ENCODE measurements at places on chromosomes 11 and 22.

DNA sequence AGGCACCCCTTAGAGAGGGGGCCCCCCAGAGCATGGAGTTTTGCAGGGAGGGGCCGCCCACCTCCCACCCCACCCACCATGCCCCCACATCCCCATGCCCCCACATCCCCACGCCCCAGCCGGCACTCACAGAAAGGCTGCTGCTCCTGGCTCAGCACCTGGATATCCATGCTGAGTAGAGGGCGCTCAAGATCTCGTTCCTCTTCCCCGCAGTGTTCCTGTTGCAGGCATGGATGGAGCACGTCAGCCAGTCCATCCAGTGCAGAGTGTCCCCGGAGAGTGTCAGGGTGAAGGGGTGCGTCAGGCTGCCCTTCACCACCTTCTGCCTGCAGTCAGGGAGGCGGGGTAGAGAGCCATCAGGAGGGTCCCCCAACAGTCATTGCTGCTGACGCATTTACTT is 156.2 kb downstream of the CRYBB2 start:
- no peak for DNase-seq

- DNase-seq, result no peak
These were observed 1558.6 kb upstream of the RAG2 start for GRCh38 chr11:38156495-38157146.

DNA sequence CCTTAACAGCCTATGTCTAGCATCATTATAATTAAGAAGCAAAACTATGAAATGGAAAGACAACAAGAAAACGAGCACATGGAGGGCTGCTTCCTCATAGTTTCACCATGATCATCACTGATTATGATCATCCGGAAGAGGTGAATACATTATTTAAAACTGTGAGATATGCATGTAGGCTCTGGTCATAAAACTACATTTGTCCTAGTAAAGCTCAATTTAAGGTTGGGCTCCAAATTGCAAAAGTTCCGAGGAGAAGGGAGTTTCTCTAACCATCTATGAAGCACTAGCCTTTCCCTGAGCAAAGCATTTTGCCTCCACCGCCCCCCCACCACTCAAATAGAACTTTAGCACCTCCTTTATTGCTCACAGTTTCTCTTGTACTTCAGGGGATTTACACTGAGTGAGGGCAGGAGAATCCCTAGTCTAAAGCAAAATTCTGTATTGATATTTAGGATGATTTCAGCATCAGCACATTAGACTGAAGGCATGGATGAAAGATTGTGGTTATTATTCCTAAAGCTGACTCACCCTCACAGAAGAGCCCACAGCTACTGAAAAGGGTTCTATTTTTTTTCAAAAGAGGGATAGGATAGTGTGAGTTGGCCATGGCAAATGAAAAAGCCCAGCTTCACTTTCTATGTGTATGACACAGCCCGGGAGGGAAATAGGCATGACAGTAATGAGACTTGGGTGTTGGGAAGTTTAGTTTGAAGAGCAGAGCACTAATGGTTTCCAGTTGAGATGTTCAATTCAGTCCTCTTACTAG is 203.4 kb downstream of the CADM1 start:
- DNase-seq, result no peak

GRCh38 chr11:11243590-11244469 is 109.2 kb downstream of the CSNK2A3 start:
- DNase-seq, result peak; percentile 42

- DNase-seq, result no peak
These were observed 22.3 kb downstream of the TTLL1 start for GRCh38 chr22:43066844-43067385.

DNA sequence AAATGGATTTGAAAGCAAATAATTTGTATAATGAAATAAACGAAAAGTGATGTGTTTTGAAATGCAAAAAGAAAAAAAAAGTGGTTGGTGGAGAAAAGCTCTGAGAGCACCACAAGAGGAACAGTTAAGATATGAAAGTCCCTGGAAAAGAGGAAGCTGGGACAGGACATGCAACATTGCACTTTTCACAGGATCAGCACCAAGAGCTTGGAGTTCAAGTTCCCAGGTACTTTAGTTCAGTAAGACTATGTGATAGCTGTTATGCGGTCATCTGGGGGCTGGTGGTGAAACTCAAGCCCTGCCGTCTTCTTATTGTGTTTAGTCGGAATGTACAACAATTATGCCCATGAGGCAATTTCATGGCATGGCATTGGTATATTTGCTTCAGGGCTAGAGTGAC is 17.1 kb upstream of the MS4A4A start:
- DNase-seq, result no peak

DNA sequence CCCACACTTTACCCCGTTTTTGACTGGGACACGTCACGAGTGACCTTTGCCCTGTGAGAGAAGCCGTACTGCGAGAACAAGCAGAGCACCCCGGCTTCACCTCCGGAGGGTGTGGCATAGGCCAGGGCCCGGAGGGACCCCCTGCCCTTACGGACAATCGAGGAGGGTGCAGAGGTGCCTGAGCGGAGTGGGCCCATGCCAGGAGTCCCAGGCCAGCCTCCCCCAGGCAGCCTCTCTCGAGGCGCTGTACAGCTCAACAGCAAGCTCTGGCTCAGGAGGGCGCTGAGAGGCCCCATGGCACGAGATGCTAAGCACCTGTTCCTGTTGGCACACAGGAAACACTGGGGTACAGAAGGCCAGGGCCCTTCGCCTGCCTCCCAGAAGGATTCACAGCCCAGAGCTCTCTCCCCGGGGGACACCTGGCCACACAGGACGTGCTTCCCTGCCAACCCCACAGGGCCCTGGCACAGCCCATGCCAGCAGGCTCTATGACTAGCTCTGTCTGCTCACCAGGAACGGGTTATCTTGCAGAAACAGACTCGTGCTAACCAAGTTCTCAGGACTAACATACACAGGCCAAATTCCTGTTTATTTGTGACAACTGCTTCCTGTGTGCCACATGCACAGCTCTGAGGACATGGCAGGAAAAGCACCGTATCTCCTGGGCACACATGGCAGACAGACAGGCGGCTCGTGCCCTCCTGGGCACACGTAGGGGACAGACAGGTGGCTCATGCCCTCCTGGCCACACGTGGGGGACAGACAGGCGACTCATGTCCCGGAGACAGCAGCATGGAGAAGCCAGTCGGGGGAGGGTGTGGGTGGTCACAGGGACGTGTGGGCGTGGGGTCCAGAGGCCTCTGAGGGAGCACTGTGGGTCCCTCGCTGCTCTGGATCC is 11.6 kb downstream of the TOLLIP start:
- no peak for DNase-seq

DNA sequence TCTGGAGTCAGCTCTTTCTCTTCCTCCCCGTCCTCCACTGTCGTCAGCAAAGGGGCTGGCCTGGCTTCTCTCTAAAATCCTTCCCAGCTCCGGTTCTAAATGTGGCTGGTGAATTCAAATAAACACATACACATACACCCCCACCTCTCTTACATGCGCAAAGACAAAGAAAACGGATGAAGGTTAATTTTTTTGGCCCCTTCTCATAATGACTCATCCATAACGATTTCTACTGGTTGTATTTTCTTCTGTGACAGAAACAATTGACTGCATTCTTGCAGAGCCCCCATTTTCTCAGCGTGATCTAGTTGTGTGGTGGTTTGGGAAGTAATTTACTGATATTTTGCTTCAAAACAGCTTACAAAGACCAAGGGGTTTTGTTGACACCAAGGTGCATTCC is 130.0 kb upstream of the NTM start:
- DNase-seq, result no peak

- DNase-seq, result no peak
These were observed 51.8 kb downstream of the MN1 start for GRCh38 chr22:27749597-27750225.

GRCh38 chr11:34977089-34977912 is 60.9 kb downstream of the PDHX start:
- no peak for DNase-seq

DNA sequence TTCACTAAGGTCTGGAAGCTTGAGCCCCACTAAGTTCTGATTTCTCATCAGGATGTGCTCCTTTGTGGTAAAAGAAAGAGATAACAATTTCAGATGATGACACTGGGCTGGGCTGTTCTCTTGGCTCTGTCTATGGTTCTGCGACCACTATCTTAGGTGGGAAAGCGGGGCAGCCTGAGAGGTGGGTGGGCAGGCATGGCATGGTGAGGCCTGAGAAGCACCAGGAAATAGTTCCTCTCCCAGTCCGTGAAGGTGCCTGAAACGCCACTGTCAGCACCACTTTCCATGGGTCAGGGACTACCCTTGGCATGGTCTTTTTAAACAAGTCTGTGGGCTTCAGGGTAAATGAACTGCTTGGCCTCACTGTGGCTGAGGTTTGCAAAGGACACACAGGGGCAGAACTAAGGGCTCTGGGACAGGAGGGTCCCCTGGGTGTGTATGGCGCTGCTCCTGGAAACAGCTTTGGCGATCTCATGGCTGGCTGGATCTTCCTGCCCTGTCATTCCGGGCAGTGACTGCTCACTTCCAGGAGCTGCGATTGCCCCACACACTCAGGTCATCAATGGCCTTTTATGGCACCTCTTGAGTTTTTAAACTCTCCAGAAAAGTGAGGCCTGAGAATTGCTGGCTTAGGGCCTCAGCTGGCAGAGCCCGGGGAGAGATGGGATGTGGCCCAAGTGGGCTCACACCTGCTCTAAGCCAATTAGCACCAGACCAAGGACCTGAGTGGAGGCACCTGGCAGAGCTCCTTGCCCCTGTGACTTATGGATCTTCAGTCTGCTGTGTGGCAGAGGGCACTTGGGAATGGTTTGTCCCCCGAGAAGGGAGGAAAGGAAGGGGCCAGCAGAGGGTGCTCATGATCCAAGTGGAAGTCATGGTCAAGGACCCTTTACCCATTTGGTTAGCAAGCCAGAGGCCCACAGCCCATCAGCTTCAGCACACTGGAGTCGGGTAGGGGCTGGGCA is 55.6 kb upstream of the LYVE1 start:
- DNase-seq, result peak; percentile 31

- no peak for DNase-seq
These were observed 3.7 kb downstream of the OSBP start for GRCh38 chr11:59611570-59612565.

GRCh38 chr11:11611381-11611780 is 10.4 kb downstream of the GALNT18 start:
- no peak for DNase-seq

DNA sequence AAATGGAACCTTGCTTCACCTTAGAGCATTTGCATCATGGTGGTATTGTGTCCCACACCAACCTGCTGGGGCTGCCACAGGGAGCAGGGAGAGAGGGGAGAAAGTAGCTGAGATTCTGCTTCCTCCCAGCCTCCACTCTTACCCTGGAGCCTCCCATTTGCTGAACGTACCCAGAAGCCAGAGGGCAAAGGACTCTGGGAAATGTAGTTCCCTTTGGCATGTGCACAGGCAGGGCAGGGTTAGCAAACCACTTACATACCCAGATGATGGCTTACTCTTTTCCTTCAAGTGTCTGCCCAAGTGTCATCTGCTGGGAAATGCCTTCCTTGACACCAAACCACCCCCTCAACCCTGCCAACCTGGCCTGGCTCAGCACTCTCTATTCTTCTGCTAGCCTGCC is 16.9 kb downstream of the SMIM38 start:
- peak; percentile 29 for DNase-seq

DNA sequence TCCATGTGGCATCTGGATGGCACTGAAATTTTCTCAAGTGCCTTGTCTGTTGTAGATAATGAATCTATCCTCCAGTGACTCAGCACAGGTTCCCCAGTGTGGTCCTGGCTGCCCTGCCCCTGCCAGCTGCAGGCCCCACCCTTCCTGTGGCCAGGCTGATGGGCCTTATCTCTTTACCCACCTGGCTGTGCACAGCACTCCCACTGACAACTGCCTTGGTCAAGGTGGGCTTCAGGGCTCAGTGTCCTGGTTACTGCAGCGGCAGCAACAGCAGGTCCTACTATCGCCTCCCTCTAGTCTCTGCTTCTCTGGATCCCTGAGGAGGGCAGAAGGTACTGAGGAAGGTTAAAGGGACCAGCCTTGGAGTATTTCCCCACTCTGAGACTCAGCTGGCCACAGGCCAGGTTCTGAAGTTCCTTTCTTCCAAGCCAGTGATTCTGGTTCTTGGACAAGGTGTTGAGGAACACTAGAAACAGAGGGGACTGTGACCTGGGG is 3.1 kb downstream of the HMBS start:
- DNase-seq, result no peak

- DNase-seq, result no peak
These were observed 228.1 kb downstream of the MN1 start for GRCh38 chr22:27573280-27574001.

DNA sequence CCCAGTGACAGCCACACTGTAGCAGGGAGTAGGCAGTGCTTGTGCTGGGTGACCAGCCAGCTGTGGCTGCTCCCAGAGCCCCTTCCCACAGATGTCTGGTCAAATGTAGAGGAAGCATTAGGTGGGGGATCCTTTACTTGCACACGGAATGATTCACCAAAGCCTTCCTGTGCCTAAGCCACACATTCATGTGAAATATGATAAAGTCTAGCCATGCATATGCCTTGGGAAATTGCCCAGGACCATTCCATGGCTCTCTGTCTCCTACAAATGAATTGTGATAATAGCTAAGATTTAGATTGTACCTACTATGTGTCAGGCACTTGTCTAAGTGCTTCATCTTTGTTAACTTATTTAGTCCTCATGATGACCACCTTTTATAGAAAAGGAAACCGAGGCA is 217.5 kb upstream of the E2F8 start:
- DNase-seq, result no peak

GRCh38 chr11:76686261-76687079 is 15.9 kb upstream of the LRRC32 start:
- no peak for DNase-seq

DNA sequence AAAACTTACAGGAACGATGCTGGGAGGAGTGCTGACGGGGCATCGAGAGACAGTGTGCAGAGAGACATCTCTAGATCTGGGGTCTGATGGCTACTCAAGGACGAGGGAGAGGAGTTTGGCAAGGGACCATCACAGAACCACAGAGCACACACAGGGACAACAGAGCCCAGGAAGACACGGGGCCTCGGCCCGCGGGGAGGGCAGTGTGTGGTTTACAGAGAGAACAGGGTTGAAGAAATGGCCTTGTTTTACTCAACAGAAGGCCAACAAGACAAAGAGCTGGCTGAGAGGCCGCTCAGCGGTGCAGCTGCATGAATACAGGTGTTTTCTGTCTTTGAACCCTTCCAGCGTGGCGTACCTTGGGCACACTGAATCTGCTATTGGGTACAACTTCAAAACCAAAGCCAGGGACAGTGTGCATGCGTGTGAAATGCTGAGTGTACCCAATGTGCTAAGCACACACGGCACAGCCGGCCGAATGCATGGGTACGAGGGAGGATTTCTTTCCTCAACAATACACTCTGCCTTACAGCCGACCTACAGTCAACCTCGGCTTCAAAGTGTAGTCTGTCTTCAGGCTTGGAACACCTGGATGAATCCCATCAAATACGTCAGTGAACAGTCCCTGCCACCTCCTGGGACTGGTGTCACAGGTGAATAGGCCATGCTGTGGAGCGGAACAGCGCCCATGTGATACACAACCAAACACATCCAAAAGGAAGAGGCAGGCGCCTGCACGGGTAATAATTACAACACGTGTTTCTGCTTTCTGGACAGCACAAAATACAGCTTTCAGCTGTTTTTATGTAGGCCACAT is 20.7 kb upstream of the BID start:
- no peak for DNase-seq

DNA sequence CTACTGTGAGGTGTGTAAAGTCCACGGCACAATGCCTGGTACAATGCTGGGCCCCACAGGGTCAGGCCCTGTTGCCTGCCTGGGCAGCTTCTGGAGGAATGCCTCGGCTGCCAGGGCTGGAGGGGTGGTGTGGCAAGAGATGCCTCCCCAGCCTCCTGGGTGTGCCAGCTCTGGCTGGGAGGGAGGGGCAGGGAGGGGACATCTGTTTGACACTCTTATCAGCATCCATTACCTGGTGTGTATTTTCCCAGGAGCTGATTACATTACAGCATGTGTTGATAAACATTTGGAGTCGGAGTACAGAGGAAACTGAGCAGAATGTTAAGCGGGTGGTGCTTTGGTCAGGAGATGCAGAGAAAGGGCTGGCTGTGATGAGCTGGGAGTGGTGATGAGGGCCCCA is 11.0 kb upstream of the NECTIN1 start:
- DNase-seq, result no peak
